ENCODE measurements at places on chromosomes 5 and 9.

DNA sequence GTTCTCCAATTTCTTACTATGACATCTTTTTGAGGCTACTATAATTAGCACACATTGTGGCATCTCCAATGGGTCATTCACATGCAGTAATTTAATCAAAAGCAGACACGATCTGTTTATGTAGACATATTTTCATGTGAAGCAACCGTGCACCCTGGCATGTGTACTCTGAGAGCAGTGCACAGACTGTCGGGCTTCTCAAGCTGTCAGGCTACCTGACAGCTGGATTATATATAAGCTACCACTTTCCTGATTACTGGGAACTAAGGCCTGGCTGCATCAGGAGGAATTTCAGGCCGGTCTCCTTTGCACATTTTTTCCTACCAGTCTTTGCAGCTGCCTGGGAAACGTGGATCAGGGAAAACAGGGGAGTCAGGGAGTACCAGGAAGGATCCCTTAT lies 197.5 kb downstream of the MAPKAP1 start:
- no peak for DNase-seq

GRCh38 chr9:129011761-129012181 lies 16.4 kb downstream of the SH3GLB2 start:
- no peak for DNase-seq

DNA sequence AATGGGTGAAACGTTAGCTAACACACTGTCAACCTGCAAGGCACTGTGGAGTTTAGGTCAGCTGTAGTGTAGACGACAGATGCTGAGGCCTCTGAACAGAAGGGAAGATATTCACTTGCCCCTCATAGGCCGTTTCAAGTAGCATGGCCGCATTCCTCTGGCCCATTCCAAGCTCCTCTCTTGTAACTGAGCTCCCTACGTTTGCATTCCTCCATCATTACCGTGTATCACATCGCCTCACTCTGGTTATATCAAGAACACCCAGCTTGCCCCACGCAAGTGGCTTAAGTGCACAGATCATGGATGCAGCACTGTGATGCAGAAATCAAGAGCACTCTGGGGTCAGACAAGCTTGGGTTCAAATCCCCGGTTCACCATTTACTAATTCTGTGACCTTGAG lies 43.3 kb downstream of the PRELID2 start:
- DNase-seq, result no peak

DNA sequence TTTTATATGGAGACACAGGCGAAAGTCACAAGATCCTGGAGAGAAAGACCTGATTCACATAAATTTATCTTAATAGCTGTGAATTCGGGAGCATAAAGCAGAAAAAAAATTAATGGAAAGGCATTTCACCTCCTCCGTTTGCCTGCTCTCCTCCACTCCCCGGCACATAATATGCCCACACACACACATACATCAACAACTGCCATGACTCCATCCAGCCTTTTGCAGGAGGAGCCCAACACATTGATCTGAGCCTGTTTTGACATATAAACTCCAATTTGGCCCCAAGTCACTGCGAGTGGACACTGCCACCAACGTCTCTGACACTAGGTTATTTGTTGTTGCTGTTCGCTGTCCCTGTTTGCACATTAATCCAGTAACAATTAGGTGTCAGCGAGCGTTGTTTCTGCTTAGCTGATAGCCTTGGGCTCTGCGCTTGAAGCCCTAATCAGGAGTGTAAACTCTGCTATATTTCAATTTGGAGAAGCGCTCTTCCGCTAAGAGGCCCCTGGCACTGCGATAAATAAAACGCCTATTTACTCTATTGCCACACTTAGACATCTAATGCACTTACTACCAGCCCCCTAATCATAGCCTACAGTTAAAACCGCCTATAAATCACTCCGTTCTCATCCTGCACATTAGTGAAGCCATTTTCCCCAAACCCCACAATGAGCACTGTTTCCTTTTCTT lies 195.8 kb upstream of the TBCA start:
- no peak for DNase-seq

DNA sequence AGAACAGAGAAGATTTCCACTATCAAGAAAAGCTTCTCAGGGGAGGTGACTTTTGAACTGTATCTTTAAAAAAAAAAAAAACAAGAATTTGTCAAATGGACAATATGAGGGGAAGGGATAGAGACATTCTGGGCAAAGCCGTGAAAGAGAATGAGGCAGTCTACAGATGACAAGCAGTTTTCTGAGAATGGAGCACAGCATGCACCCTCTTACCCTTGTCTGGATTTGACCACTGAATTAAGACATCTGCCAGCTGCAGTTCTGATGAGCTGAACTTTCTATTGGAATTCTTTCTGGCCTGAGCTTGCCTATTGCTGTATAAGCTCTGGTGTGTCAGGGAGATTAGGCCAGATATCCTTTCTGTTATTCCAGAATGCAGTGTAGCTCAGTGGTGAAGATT lies 10.3 kb upstream of the RANBP3L start:
- DNase-seq, result no peak

GRCh38 chr5:169300468-169301385 lies at the start of gene SLIT3:
Gene SLIT3 (minus strand): TSS chr5:169301139. CDS start chr5:169300709, 430 bp downstream.
- no peak for DNase-seq

- DNase-seq, result no peak
Measured at GRCh38 chr5:135974021-135974600, 19.3 kb upstream of the LECT2 start.

DNA sequence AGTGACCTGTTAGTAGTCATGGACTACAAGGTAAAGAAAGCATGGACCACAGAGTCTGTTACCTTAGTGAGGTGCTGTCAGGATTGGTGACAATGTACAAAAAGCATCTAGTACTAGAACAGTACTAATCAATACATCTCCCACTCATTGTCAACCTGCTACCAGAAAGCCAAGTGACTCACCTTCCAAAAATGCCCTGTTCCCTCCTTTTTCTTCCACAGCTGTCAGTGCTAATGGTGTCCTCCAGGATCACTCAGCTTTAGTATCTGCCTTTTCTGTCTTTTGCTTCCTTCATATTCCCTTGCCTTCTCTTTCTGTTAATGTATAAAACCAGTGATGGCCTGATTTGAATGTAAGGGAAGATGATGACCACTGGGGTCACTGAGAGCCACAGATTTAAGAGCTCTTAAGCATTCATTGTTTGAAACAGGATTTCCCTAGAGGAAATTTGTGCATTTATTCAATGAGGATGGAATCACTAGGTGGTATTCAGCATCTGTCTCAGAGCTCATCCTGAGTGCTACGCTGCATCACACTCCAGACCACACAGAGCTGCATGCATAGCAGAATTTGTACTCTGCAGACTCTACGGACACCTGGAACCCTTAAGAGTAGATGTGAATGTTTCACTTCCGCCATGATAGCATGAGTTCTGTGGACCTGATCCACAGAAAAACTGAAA lies 71.0 kb downstream of the SV2C start:
- no peak for DNase-seq

- no peak for DNase-seq
Measured at GRCh38 chr5:56685503-56686217, 129.7 kb upstream of the MAP3K1 start.

DNA sequence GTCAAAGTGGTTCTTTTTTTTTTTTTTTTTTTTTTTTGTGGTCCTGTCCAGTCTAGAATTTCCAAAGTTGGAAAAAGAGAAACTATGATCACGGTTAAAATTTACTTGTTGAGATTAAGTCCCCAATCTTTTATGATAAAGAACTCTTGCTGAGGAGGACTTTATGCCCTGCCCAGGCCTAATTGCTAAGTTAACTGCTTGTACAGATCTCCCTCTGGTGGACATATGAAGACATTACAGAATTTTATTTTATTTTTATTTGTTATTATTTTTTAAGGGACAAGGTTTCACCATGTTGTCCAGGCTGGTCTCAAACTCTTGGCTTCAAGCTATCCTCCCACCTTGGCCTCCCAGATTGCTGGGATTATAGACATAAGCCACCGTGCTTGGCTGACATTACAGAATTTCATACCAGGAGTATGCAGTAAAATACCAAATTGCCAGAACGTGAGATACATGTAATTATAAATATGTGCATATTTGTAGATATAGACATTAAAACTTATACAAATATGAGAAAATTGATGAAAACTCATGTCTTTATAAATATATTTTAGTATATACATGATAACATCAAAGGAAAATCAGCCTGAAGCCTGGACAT lies 91.2 kb downstream of the RFK start:
- no peak for DNase-seq

GRCh38 chr5:150120617-150121447 lies 34.5 kb upstream of the CSF1R start:
- DNase-seq, result no peak

GRCh38 chr5:10286162-10286861 lies 21.4 kb downstream of the CMBL start:
- no peak for DNase-seq
